NCI-H1436 (cell line): ENCODE measurements at places on chromosomes 16 and 17.

DNA sequence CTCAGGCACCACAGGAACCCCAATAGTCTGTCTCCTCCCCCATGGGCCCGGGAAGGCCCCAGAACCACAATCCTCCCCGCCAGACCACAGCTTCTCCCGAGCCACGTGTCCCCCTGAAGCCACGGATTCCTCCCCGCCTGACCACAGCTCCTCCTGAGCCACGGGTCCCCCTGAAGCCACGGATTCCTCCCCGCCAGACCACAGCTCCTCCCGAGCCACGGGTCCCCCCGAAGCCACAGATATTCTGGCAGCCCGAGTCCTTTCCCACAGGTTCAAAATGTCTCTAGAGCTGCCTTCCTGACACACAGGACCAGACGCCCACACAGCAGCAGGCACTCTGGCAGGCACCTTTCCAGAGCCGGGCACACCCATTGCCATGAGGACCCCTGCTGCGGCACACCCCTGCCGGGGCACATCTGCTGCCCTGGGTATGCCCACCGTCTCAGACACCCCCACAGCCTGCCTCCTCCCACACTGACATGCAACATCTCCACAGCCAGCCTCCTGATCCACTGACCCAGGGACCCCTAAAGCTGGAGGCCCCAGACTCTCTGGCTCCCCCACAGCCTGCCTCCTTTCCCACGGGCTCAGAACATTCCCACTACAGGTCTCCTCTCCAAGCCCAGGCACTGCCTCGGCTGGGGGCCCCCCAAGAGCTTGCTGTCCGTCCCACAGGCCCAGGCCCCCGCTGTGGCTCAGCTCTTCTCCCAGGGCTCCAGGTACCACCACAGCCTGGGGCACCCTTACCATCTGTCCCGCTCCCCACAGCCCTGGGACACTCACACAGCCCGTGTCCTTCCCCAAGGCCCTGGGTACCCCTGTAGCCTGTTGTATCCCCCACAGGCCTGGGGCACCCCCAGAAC is 2.2 kb downstream of the KIAA0753 start:
- no peak for DNase-seq

- peak; percentile 45 for DNase-seq
Observed at GRCh38 chr17:78865682-78866390, 25.2 kb upstream of the USP36 start.

DNA sequence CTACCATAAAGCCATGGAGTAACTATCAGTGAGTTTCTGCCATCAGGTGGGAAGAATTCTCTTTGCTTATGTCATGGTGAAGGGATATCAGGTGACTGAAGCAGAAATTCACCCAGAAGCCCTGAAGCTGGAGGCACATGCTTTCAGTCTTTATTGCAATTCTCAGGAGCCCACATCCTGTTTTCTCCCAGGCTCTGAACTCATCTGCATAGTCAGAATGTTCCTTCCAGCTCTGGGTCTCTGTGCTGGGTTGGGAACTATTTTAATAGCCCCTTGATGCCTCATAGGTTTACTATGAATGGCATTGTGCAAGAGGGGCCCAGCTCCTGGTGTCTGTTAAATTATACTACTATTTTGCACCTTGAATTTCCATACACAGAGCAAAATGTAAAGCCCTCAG is 198.4 kb upstream of the SOX9 start:
- no peak for DNase-seq

GRCh38 chr17:50892101-50892776 is 26.1 kb upstream of the TOB1 start:
- no peak for DNase-seq

- no peak for DNase-seq
Observed at GRCh38 chr16:79721270-79721669, 120.7 kb upstream of the MAF start.

DNA sequence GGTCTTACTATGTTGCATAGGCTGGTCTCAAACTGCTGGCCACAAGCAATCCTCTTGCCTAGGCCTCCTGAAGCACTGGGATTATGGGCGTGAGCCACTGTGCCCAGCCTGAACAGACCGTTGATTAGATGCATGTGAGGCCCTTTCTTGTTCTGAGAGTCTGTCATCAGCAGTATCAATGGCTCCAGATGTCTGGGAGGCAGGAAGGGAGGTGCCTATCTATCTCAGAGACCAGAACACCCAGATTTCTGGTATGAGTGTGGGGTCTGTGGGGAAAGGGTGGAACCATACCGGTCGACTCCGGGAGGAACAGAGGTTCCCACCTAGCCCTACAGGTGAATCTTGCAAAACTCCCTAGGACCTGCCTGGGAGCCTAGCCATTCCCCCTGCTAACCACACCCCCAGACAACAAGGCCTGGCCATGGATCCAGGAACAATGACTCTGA is 71.7 kb downstream of the PRKCB start:
- DNase-seq = no peak

DNA sequence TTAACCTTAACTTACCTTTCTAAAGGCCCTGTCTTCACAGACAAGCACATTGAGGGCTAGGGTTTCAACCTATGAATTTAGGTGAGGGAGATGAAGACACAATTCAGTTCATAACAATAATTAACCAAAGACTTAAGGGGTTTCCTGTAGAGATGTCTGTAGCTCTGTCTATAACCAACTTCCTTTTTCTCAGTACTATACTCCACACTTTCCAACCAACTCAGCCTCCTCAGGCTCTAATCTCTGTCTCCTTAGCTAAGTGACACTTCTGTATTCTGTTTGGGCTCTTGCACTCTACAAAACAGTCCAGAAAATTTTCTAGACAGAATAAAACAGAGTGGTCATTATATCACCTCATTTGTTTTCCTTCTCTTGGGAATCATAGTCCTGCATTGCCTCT is 25.8 kb downstream of the CAPNS2 start:
- no peak for DNase-seq
